Vagina (tissue), 2 donors: ENCODE measurements at places on chromosomes 3 and 15. TPM values are rescaled to one million over a fixed set of nuclear protein-coding genes. Genes with fewer than 3 reads are reported as not detected.

GRCh38 chr15:88477904-88478303, 10.4 kb downstream of the MRPS11 start:
- no peak for DNase-seq

Gene SCAANT1
- total RNA-seq: not detected

GRCh38 chr3:24199300-24199699, 254.2 kb downstream of the NR1D2 start:
- no peak for DNase-seq

Gene TTC21A
- 8.8 TPM for total RNA-seq

Gene GPR160
- total RNA-seq: 1.2 TPM

- no peak for DNase-seq
Measured at GRCh38 chr3:195900436-195901355, 7.7 kb downstream of the TNK2 start.

GRCh38 chr3:108588601-108589000, 637 bp downstream of the CIP2A start:
- no peak for DNase-seq

Gene GREM1
- 122 TPM for total RNA-seq

GRCh38 chr15:51181221-51181620, 86.5 kb upstream of the TNFAIP8L3 start:
- no peak for DNase-seq

Gene TMCO5A
- total RNA-seq: not detected

DNA sequence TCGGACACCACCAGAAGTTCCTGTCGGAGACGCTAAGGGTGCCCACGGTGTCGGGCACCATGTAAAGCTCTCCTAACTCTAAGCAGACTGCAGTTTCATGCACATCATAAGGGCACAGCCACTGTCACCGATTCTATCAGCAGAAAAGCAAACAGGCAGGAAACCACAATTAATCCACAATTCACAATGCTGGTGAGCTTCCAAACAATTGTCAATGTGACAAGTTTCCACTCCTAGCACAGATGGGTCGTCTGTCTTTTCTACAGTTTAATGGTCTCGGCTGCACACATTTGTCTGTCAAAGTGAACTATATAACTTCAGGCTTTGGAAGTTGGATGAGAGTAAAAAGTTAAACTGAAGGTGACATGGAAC, 8.8 kb upstream of the OCA2 start:
- DNase-seq: no peak

DNA sequence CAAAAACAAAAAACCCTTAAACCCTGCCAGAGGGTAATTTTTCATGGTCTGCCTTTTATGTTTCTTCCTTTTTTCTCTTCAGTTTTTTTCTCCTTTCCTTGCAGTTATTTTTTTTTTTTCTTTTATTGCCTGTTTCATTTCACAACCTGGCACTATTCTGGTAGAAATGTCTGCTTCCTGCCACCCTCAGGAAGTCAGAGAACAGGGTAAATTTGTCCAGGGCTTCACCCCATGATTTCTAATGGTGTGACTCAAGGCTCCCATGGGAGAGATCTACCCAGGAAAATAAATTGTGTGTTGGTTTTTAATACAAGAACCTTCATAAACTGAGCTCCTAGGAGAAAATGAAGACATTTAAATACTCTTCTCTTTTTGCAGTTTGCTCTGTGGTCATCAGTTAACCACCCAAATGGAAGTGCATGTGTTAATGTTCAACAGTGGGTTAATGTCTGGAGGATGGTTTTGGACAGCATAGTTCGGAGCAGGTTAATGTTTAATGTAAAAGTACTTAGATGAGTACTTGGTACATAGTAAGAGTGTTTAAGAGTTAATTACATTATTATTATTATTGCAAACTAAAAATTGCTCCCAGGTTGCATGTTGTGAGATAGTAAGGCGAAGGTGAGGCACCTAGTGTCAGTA, 45.9 kb downstream of the CGNL1 start:
- DNase-seq: no peak

- DNase-seq: no peak
Measured at GRCh38 chr3:55894605-55895004, 407.5 kb upstream of the WNT5A start.

Gene SAMD7
- not detected for total RNA-seq

Gene FETUB
- 3.7 TPM for total RNA-seq

DNA sequence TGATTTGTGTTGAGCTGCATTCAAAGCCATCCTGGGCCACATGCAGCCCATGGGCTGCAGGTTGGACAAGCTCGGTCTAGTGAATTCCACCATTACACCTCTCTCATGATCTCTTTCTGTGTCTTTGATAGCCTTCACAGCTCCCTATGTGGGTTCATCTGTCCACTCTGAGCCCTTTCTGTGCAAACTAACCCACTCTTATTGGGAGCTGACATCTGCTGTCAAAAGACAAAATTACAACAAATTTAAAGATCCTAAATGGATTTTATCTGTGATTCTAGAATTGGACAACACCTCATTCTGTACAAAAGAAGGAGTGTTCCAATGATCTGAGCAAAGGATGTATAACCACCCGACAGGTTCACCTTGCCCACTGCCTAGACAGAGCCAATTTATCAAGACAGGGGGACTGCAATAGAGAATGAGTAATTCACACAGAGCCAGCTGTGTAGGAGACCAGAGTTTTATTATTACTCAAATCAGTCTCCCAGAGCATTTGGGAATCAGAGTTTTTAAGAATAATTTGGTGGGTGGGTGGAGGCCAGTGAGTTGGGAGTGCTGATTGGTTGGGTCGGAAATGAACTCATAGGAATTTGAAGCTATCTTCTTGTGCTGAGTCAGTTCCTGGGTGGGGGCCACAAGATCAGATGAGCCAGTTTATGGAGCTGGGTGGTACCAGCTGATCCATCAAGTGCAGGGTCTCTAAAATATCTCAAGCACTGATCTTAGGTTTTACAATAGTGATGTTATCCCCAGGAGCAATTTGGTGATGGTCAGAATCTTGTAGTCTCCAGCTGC, 2.6 kb upstream of the XYLB start:
- DNase-seq: no peak

Gene GRIP2
- total RNA-seq: 0.98 TPM

Gene CDHR4
- not detected for total RNA-seq

DNA sequence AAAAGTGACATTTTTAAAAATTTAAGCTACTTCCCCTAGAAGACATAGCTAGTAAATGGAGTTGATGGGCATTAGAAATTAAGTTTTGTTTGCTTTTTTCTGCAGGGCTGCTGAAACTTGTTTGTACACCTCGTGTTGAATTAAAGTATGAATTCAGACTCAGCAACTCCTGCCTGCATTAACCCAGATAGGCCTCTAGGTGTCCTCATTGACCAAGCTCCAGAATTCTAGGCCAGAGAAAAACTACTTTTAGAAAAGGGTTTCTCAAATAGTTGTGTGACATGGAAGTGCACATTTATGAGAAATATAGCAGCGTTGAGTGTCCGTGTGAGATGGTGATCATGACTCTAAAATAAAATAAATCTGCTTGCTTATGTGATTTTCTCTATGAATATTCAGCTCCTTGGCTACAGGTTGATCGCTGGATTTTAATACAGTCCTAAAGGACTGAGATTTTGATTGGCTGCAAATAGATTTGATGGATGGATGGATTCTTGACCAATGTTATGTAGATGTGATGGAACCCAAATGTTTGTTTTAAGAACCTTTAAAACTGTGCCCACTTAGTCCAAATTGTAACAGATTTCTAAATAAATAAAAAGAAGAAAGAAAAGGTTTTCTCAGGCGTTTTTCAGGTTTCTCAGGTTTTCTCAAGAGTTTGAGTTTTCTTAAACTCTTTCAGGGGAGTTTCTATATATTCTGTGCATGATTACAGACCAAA, 39.4 kb upstream of the LMOD3 start:
- no peak for DNase-seq

- DNase-seq: no peak
Measured at GRCh38 chr3:177287231-177287630, 89.9 kb upstream of the TBL1XR1 start.

DNA sequence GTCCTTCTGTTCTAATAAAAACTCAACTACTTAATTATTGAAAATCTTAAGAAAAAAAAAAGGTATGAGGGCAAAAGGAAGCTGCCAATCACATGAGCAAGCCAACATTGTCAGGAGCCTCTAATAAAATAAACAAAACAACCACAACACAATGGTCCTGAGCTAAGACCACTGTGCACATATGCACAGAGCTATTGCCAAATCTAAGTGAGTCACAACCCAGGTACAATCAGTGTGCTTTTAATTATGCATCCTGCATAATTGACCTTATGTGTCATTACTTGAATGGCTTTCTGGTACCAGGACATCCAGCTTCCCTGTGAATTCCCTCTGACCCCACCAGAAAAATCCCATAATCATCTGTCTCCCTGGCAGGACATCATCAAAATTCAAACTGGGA, 639.8 kb downstream of the MAGI1 start:
- DNase-seq: no peak

GRCh38 chr3:39753391-39753790, 56.0 kb upstream of the MYRIP start:
- no peak for DNase-seq

- DNase-seq: no peak
Measured at GRCh38 chr3:156787926-156788663, 38.1 kb upstream of the LEKR1 start.

GRCh38 chr3:189133768-189134167, 38.0 kb upstream of the TPRG1 start:
- DNase-seq: no peak
